ENCODE measurements at places on chromosomes 6 and 20.
A peak's percentile ranks its signal among the peaks of the same experiment; 100 is the strongest.

DNA sequence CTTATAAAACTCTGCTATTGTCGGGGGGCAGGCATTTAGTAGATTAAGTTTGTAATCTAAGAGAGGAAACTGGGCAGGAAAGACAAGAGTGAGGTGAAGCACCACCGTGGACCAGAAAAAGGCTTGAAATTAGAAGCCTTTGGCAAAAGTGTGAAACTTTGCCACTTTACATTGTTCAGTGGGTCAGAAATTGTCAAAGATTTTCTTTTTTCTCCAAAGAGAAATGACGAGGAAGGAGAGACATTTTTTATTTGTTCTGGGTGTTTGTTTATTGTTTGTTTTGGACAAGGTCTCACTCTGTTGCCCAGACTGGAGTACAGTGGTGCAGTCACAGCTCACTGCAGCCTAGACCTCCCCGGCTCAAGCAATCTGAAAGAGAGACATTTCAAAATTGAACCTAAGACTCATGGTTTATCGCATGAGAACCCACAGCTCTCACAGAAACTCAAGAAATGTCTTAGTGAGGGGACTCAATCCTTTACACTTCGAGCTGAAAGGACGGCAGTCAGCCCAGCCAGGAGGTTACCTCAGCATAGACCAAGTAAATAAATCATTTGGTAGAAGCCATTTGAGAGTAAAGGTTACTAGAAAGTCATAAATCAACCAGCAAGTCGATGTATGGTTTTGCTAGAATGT is 262.8 kb upstream of the TAB2 start:
- DNase-seq: no peak

GRCh38 chr6:122712448-122713137 is 66.9 kb upstream of the FABP7 start:
- peak; percentile 3 for DNase-seq

DNA sequence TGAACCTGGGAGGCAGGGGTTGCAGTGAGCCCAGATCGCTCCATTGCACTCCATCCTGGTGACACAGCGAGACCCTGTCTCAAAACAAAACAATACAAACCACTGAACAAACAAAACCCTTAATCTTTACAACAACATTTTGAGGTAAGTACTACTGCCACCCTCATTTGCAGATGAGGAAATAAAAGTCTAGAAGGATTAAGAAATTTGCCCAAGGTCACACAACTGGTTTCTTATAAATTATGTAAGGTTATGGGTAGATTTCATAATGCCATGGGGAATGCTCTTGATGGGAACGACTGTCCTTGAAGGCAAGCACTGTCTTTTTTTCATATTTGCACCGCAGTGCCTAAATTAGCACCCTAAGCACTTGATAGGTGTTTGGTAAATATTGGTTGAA is 13.8 kb upstream of the B4GALT5 start:
- DNase-seq: peak; percentile 92

DNA sequence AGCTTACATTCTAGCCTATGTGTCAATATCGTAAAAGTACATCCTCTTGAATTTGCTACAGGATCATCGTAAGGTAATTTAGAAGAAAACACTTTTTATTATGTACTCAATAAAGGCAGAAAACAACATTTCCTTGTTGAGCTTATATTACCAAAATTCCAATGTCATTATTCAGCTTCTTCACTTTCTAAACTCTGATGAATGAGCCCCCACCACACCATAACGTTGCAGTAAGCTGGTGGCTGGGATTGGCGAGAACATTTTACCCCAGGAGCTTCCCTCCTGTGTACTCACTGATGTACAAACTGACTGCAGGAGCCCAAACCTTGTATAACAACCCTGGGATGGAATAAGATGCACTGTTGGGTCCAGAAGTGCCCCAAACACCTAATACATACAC is 238.1 kb upstream of the MARCKS start:
- no peak for DNase-seq

DNA sequence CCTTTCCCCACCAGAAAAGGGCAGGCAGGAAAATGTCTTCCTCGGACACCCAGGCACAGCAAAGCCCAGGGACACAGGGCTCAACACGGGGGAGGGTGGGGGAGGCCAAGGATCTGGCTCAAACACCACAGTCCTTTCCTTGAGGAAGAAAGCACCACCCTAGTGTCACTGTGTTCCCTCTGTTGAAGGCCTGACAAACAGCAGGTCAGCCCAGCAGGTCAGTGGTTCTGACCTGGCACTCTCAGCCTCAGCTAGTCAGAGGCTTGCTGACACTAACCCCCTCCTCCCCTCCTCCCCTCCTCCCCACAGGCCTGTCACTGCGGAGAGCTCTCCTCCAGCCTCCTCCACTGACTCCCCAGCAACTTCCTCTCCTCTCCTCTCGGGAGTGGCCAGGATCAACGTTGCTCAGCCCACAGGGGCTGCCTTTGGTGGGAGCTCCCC is 239.6 kb downstream of the LRFN2 start:
- no peak for DNase-seq

DNA sequence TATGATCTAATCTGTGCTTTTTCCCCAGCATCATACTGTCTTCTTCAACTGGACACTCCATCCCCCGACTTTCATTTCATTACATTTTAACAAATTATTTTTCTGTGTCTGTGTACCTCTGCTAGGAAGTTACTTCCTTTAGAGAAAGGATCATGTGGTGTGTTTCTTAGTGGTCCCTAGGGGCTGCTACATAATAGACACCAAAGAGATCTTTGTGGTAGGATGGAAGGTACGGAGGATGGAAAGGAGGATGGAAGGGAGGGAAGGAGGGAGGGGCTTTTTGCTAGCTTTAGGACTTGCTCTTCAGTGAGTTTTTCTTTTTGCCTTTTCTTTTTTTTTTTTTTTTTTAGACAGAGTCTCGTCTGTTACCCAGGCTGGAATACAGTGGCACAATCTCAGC is 95.7 kb downstream of the TNFAIP3 start:
- no peak for DNase-seq

- DNase-seq: no peak
These were observed 205.4 kb upstream of the RNF24 start for GRCh38 chr20:4220756-4221155.

- no peak for DNase-seq
These were observed 98.3 kb downstream of the SASH1 start for GRCh38 chr6:148440877-148441453.

DNA sequence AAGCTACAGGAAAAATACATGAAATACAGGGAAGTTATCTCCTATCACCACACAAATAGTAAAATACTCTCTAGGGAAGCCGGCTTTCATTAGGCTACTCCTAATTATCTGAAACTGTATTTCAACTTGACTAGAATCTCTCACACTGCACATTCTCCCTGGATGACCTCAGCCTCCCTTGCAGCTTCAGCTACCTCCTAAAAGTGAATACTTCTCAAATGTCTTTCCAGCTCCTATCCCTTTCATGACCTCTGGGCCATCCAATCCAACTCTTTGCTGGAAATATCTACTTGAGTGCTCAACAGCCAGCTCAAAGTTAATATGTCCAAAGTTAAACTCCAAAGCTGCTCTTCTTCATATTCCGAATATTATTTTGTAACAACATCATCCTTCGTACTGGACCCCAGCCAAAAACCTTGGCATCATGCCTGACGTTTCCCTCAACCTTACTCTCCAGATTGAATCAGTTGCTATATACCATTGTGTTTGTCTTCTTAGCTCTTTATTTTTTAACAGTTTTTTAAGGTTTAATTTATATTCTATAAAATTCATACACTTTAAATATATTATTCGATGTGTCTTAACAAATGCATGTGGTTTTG is 29.4 kb upstream of the KIF6 start:
- no peak for DNase-seq

GRCh38 chr6:40559056-40559455 is 28.1 kb downstream of the LRFN2 start:
- DNase-seq: no peak

GRCh38 chr20:64049878-64050260 is 430 bp upstream of the SOX18 start:
- DNase-seq: no peak

DNA sequence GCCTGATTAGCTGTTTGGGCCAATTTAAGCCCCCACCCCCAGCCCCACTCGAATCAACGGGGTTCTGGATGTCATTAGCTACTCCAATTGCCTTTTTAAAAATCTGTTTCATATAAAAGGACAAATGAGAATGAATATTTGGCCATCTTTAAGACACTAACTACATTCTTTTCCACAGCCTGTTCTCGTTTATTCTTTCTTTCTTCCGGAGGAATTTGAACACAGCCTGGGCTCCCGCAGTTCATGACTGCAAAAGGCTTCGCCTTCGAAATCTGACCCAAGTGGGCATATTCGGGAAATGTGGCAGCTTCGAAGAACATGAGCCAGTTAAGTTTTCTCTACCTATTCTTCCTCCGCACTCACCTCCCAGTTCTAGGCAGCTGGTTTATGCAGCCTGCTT is 49.4 kb upstream of the NFATC2 start:
- no peak for DNase-seq

- DNase-seq: no peak
These were observed 27.7 kb downstream of the SRPK1 start for GRCh38 chr6:35893246-35893645.

DNA sequence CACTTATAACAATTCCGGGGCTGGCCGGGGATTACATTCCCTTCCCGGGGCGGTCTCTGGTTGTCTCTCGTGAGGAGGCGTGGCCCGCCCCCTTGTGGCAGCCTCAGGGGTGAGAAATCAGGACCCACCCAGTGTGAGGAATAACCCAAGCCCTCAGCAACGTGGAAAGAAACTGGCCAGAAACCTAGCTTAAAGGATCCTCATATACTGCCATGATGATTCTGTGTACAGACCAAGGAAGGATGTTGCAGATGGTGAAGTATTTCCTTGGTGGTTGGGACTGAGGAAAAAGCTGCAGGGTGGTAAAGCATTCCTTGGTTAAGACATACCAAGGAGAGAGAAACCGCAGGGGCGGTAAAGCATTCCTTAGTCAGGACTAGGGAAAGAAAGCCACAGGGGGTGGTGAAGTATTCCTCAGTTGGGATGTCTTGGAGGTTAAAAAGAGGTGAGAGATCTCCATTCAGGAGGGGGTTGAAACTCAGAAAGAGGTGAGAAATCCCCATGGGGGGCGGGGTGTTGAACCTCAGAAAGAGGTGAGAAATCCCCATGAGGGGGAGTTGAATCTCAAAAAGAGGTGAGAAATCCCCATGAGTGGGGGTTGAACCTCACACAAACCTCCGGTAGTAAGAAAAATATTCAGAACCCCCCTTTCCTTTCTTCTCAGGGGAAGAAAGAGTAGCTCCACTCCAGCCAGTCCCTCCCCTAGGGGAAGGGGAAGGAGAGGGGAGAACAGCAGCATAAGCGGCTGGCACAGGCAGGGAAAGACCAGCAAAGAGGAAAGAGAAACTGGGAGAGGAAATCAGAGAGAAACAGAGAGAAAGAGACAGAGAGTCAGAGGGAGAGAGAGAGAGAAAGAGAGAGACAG is 238.1 kb downstream of the RNGTT start:
- DNase-seq: no peak

DNA sequence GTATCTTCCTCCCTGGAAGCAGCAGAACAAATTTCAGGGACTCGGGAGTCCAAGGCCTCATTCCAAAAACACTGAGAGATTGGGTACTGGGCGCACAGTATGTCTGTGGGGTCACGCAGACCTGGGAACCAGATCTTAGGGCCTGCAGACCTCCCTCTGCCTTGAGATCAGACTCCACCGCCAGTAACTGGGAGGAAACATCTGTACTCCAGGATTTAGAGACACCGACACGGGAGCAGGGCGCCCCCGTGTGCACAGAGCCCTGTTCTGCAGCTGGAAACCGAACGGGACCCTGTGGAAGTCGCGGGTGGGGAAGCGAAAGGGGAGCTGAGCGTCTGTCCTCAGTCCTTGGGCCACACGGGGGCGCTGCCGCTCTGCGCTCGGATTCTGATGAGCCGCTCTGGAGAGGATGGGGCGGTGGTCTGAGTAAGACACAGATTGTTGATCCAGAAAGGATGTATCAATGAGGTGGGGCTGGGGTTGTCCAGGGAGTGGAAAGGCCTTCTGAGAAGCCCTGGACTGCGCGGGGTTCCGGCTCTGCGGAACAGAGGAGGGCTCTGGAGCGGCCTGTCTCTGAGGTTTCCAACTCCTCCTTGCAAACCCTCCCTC is 35.7 kb upstream of the HLA-E start:
- DNase-seq: peak; percentile 81

GRCh38 chr6:157213426-157213825 is 109.9 kb downstream of the TMEM242 start:
- DNase-seq: no peak

DNA sequence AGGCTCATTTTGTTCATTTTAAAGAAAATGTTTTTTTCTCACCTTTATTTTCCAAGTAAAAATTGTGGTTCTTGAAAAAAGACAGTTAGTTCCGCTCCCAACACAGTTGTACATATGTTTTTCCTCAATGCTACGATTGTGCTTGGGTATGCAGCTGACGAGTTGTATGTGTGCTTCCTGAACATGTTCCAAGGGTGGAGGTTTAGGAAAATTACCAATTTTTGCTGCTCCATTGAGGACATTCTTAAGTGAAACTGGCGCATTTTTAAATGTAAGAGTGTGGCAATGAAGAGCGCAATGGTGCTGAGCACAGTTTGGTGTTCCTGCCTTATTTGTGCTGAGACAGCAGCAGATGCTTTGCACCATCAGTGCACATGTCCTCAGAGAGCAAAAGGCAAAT is 70.3 kb upstream of the CLDN20 start:
- DNase-seq: no peak

DNA sequence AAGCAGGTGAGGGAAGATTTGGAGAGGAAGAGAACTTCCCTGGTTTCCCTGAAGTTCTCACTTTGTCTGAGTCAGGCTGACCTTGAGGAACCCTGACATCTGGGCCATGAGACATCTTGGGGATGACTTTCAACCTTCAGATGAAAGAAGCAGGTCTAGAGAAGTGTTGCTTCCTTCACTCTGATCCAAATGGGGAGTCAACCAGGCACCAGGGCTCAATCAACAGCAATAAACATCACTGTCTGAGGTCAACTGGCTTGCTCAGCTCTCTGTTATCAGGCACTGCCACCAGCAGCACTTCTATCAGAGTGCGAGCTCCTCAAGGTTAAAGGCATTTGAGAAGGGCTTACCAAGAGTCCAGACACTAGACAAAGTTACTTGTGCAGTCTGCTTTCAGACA is 6.3 kb downstream of the ACOT8 start:
- no peak for DNase-seq

DNA sequence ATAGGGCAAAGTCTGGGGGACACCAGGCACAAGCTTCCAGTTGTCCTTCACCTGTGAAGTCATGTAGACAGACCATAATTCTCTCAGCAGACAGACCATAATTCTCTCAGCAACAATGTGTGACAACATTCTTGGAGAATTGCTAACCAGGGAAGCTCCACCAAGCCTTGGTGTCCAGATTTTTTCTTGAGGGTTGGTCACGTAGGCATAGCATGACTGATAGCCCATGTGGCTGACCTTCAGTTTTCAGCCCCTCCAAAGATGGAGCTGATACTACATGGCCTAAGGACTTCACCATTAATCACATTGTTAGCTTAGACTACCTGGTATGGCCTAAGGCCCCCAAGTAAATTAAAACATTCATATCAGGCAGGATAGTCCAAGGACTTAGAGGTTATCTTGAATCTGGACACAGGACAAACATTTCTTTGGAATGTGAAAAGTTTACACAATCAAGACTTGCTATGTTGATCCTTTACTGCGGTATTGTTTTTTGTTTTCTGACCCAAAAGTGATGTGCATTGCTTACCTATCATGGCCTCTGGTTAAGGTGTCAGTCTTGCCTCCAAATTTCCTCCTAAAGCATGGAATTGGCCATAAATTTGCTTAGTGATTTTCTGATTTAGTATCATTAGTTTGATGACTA is 76.9 kb downstream of the CEP57L1 start:
- DNase-seq: no peak
